RWPE1 (cell line): ENCODE measurements at places on chromosomes 2 and 18.

DNA sequence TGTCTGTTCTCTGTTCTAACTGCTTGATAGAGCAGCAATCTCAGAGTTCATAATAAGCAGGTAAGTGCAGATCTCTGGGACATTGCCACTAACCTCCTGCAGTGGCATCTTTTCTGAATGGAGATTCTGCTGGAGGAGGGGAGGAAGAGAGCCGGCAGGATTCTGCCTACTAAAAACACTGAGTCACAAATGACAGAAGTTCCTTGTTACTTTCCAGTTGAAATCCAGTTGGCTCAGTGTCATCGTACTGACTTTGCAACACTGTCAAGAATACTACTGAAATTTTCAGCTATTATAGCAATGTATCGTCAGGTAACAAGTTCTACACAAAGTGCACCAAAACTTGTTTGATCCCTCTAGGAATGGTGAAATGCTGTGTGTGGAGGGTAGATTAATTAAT is 79.6 kb upstream of the ST6GAL2 start:
- no peak for DNase-seq

DNA sequence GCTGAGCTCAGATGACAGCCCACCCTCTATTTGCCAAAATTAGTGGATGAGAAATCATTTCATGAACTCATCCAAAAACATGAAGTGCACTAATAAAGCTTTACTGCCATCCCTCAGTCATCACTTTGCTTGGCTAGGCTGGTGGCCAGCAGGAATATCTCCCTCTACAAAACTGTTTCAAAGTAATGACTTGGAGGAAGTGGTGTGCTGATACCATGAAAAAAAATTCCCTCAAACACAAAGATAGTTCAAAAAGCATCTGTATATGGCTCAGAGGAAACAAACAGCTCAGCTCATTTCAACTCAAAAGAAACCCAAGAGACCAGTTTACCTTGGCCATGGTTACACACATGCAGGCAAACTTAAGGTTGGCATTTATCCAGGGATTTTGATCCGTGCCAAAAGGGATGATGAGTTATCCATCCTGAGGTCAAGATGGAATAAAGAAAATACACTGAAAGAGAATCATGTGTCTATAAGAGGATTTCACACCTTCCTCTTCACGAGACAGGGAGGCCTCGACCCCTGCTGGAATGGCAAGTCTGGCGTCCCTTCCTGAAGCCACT is 18.4 kb upstream of the WIPF1 start:
- peak; percentile 23 for DNase-seq

DNA sequence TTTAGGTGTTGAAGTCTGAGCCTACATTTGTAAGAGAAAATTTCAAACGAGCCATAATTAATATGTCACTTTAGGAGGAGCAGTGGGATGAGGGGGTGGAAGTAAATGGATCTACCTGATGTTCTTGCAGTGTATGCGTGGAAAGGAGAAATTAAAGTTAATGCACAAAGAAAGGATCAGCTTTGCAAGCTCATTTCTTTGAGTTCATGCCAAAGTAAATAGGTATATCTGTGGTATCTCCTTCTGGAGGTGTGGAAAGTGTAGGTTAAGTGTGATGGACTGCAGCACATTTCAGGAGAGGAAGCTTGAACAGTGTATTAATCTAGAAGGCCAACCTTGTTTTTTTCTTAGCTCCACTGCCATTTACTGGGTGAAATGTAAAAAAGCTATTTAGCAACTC is 307.5 kb upstream of the ZEB2 start:
- no peak for DNase-seq

- DNase-seq: no peak
These were observed 280.2 kb downstream of the SRBD1 start for GRCh38 chr2:45330637-45331409.

DNA sequence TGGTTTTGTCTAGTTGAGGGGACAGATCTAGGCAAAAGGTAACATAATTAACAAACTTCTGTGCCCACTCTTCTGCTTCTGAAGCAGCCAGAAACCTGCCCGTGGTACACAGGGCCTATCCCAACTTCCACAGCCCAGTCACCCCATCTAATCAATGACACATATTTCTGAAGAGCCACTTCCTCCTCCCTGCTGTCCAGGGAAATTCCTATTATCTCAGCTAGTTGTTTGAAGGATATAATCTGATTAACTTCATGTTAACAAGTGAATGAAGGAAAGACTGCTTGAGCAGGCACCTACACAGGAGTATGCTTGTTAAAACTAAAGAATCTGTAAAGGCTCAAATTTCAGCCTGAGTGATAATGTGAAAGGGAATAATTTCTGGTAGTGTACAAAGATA is 61.4 kb downstream of the CCDC148 start:
- peak; percentile 4 for DNase-seq
